Natural killer cell (primary cell): ENCODE measurements at places on chromosomes 4 and X.

GRCh38 chr4:143399113-143399949 lies 62.7 kb downstream of the GAB1 start:
- no peaks in the 10 kb centered on the region for H3K4me1 ChIP-seq
- no peak overlapping the region for H3K27ac ChIP-seq
- H3K36me3 ChIP-seq = no peaks in the 10 kb centered on the region
- DNase-seq = no peak
- no peak overlapping the region for H3K4me3 ChIP-seq
- no peaks in the 10 kb centered on the region for H3K27me3 ChIP-seq

DNA sequence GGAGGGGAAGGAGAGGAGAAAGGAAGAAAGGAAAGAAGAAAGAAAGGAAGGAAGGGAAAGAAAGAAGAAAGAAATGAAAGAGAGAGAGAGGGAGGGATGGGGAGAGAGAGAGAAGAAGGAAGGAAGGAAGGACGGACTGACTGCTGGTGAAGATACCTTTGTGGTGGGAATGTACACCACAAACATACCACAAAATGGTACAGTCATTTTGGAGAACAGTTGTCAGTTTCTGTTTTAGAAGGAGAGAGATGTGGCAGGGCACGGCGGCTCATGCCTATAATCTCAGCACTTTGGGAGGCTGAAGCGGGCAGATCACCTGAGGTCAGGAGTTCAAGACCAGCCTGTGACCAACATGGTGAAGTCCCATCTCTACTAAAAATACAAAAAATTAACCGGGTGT lies 40.0 kb upstream of the SHISA3 start:
- no peaks in the 10 kb centered on the region for H3K36me3 ChIP-seq
- H3K27me3 ChIP-seq = no peaks in the 10 kb centered on the region
- no peaks in the 10 kb centered on the region for H3K4me1 ChIP-seq

GRCh38 chr4:174553031-174553430 lies 30.7 kb upstream of the HPGD start:
- H3K27me3 ChIP-seq = no peaks in the 10 kb centered on the region
- H3K36me3 ChIP-seq = no peaks in the 10 kb centered on the region
- DNase-seq = no peak
- H3K4me1 ChIP-seq = no peaks in the 10 kb centered on the region

DNA sequence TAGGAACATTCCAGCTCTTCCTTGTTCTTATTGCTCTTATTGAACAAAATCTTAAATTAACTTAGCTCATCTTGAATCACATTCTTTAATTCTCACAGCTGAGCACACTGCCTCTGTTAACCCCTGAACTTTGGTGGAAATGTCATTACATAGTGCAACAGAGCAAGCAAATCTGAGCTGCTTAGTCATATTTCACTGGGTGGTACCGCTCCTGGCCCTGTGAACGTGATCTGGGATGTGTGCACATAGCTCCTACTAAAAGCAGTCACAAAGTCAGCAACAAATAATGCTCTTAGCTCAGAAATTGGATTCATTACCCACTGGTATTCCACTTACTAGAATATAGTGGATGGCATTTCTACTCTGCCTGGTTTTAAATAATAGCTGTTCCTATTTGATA lies 27.9 kb downstream of the ARHGEF6 start:
- no peak overlapping the region for H3K27ac ChIP-seq
- peaks cover 13% of the 10 kb centered on the region for H3K4me1 ChIP-seq
- H3K4me3 ChIP-seq = no peak overlapping the region
- no peaks in the 10 kb centered on the region for H3K27me3 ChIP-seq
- no peak for DNase-seq

DNA sequence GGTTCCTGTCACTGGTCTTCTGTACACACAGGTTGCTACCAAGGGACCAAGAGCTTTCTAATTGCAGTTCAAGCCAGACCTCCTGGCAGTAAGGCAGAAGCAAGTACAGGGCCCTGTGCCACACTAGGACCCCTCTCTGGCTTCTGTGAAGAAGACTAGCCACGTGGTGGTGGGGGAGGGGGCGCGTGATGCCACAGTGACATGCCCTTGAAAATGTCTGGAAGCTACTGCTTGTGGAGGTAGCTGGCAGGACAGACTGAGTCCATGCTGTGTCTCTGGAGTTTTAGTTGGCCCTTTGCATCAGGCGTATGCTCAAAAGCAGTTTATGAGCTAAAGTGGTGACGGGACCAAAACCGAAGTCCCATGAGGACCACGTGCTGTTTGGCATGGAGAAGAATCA lies 50.9 kb downstream of the RTL5 start:
- H3K36me3 ChIP-seq = no peaks in the 10 kb centered on the region
- no peak overlapping the region for H3K4me3 ChIP-seq
- no peaks in the 10 kb centered on the region for H3K27me3 ChIP-seq
- peaks cover 12% of the 10 kb centered on the region for H3K4me1 ChIP-seq
- no peak overlapping the region for H3K27ac ChIP-seq

DNA sequence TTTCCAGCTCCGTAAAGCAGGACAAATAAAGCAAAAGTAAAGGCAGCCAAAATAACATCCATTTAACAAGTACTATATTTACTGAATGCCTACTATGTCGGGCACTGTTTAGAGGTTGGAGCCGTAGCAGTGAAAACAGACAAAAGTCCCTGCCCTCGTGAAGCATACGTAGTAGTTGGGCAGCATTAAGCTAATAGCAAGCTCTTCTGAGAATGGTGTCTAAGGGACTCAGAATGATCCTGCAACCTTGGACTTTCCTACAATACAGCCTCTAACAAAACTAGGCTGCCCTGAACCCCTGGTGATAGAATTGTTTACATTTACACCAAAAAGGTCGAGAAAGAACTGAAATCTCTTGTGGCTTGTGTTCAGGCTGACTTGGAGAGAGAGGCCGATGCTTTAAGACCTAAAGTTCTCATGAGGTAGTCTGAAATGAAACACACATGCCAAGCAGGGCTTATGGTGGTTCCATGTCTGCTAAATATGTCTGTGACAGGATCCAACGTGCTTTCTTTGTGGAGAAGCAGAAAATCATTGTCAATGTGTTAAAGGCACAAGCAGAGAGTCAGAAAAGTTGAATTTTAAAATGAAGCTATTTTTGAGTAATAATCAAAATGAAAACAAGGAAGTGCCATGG lies 898 bp upstream of the PDGFC start:
- H3K4me3 ChIP-seq = peak overlapping the region; percentile 18
- H3K36me3 ChIP-seq = no peaks in the 10 kb centered on the region
- peaks cover 14% of the 10 kb centered on the region for H3K27me3 ChIP-seq
- H3K4me1 ChIP-seq = peaks cover 12% of the 10 kb centered on the region

DNA sequence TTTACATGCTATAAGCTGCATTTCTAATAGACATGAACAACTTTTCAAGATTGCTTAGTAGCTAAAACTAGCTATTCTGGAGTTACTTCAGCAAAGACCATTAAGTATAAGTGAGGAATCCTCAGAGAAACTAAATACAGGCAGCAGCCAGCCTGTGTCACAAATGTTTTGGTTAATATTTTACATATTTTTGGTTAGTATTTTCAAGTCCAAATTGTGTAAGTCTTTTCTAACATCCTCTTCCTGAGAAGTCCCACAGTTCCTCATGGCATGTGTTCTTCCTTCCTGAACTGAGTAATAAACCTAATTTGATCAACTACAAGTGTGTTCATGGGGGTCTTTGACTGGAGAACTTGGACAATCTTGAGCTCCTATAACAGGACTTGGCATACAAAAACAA lies 42.4 kb upstream of the MCF2 start:
- no peak overlapping the region for H3K27ac ChIP-seq
- no peak overlapping the region for H3K4me3 ChIP-seq
- H3K4me1 ChIP-seq = no peaks in the 10 kb centered on the region
- no peaks in the 10 kb centered on the region for H3K36me3 ChIP-seq
- no peaks in the 10 kb centered on the region for H3K27me3 ChIP-seq

- no peaks in the 10 kb centered on the region for H3K36me3 ChIP-seq
- DNase-seq = no peak
- no peak overlapping the region for H3K4me3 ChIP-seq
- no peaks in the 10 kb centered on the region for H3K4me1 ChIP-seq
These were observed 27.5 kb downstream of the ENPEP start for GRCh38 chr4:110503270-110504083.

DNA sequence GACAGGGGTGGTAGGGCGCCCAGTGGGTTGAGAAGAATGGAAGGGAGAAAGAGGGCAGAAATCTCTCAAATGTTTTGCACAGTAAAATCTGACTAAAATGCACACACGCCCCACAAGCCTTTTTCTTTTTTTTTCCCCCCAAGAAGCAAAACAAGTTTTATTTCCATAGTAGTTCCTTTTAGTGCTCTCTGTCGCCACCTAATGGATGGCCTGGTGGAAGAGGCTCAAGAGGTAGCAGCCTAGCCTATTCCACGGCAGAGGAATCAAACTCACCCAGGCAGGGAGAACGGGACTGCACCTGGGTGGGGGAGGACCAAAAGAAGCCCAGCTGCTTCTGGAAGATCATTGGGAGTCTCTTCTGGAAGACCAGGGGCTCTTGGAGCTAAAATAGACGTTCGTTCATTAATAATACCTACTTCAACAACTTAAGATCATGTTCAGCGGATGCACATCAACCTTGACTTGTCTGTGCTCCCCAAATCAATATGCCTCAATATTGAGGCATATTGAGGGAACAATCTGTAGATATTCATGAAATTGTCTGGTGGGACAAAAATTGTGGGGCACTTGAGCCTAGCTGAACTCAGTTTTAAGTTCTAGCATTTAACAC lies 31.6 kb upstream of the IRAK1 start:
- H3K4me3 ChIP-seq = no peak overlapping the region
- peaks cover 8% of the 10 kb centered on the region for H3K4me1 ChIP-seq
- no peaks in the 10 kb centered on the region for H3K27me3 ChIP-seq
- H3K36me3 ChIP-seq = peaks cover 18% of the 10 kb centered on the region
- DNase-seq = peak; percentile 81

DNA sequence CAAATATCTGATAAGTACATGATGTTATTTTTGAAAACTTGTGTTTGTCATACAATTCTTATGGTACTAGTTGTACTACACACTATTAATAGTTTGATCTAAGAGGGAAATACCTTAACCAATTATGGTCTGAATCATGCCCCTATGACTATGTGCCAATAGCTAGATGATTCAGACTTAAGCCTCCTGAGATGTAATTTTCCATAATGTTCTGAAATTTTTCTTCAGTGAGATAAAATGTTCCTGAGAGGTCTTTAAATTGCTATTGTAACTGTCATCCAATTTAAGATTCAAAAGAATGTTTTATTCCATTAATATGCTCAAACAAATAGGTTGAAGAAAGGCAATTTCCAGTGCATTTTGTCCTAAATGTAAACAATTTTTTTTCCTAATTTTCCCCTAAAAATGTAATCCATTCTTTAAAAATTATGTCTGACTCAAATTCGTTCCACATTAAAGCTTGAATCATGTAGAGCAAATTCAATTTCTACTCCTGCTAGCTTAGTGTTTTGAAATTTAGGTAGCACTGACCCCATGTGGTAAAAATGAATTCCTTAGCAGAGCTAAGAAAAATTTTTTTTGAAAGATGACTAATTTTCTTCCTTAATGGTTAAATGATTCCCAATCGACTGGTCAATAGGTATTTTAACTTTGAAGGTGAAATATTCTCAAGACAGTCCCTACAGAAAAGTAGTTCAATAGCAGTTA lies 49.1 kb downstream of the APOOL start:
- H3K36me3 ChIP-seq = no peaks in the 10 kb centered on the region
- no peaks in the 10 kb centered on the region for H3K4me1 ChIP-seq
- H3K4me3 ChIP-seq = no peak overlapping the region
- peak; percentile 1 for DNase-seq
- H3K27ac ChIP-seq = no peak overlapping the region

- no peak overlapping the region for H3K4me3 ChIP-seq
- DNase-seq = no peak
- no peaks in the 10 kb centered on the region for H3K36me3 ChIP-seq
These were observed 33.3 kb upstream of the TLL1 start for GRCh38 chr4:165839615-165840333.

DNA sequence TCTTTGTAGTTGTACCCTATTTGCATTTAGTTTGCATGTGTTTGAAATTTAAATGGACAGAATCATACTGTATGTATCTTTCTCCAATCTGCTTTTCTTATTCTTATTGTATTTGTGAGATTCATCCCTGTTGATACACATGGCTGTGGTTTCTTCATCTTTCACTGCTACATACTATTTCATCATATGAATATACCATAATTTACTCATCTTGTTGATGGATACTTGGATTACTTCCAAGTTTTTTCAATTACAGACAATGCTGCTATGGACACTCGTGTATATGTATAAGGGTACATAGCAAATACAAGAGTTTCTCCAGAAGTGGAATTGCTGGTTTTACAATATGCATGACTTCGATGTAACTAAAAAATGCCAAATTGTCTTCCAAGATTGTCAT lies 11.8 kb upstream of the KLHL8 start:
- no peak overlapping the region for H3K27ac ChIP-seq
- no peak overlapping the region for H3K4me3 ChIP-seq
- H3K4me1 ChIP-seq = peaks cover 4% of the 10 kb centered on the region
- no peak for DNase-seq

DNA sequence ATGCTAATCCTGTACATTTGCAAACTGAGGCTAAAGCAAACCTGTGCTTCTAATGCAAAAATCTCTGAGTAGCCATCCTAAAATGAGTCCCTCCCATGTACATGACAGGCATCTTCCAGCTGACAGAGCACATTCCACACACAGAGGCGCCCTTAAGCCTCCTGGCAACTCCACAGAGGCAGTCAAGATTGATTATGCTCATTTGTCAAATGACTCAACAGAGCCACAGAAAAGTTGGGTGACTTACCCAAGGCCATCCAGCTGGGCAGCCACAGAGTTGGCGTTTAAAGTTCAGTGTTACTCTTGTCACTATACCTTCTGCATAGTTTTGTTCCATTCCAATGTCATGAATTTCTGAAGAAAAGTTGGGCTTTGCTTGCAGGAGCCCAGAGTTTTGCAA lies 394.6 kb upstream of the FGF13 start:
- H3K27me3 ChIP-seq = no peaks in the 10 kb centered on the region
- H3K4me3 ChIP-seq = no peak overlapping the region
- H3K36me3 ChIP-seq = no peaks in the 10 kb centered on the region
- no peak overlapping the region for H3K27ac ChIP-seq

DNA sequence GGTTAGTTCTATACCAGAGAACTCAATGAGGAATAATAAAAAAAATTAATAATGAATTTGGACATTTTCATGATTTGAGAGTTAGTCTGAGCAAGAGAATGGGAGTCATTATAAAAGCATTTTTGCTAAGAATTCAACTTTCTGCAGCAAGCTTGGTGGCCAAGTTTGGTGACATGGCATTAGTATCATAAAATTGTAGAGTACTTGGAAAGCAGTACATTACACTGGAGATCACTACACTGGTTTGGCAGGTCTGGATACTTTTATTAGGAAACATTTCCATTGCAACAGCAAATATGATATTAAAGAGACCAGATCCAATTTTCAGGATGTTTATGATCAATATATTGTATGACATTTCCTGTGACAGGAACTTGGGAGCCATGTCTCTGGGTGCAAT lies 249.1 kb upstream of the INTU start:
- DNase-seq = no peak
- no peaks in the 10 kb centered on the region for H3K4me1 ChIP-seq
- no peak overlapping the region for H3K27ac ChIP-seq

GRCh38 chr4:47640911-47641310 lies 155.8 kb downstream of the ATP10D start:
- no peaks in the 10 kb centered on the region for H3K4me1 ChIP-seq
- H3K36me3 ChIP-seq = no peaks in the 10 kb centered on the region
- DNase-seq = no peak
- H3K27ac ChIP-seq = no peak overlapping the region
